Memory B cell (primary cell): ENCODE measurements at places on chromosomes 12 and 14.
A peak's percentile ranks its signal among the peaks of the same experiment; 100 is the strongest.

DNA sequence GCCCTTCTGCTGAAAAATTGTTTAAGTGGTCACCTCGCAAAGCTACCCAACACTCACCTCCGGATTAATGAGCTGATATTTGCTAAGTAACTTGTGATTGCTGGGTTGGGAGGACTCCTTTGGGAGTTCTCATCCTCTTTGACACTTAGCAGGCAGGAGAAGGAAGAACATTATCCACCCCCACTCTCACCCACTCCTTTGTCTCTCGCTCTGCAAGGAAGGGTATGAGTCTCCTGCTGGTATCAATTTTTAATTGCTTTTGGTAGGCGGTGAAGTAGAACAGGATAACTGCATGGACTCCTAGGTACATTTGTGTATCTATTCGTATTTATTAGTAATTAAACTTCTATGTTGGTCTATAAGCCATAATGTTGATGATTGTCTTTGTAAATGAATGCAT lies 6.9 kb upstream of the ABHD12B start:
- DNase-seq: no peak

DNA sequence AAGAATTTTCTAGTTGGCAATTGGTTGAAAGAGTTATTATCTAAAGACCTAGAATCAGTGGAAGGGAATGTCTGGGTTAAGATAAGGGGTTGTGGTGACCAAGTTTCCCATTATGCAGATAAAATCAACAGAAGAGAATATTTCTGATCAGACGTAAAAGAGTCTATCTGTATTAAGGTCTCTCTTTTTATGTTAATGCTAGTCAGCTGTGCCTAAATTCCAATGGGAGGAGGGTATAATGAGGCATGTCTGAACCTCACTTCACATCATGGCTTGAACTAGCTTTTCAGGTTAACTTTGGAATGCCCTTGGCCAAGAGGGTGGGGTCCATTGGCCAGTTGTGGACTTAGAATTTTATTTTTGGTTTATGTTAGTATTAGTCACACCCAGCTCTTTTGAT lies 34.3 kb upstream of the CHST11 start:
- no peak for DNase-seq

GRCh38 chr12:113424915-113425823 lies 3.0 kb downstream of the SDSL start:
- DNase-seq: peak; percentile 35

- DNase-seq: no peak
These were observed 967.9 kb downstream of the FSCB start for GRCh38 chr14:43539210-43539609.

DNA sequence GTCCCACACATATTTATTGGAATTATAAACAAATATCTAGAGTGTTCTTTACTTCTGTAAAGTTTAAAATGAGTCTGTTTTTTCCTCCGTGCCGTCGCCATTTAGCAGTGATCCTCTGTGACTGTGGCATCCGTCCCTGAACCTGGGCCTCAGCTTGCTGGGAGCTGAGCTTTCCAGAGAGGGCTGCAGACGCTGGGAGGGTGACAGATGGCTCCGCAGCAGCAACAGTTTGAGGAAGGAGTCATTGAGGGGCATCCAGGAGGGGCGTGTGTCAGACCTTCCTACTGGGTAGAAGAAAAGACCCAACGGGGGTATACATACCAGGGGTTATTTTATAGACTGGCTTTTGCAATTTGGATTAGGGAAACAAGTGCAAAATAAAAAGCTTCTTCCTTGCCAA lies 47.9 kb downstream of the NEUROD4 start:
- DNase-seq: no peak

- no peak for DNase-seq
These were observed 69.0 kb downstream of the IFT81 start for GRCh38 chr12:110193196-110193595.

- DNase-seq: no peak
These were observed 67.2 kb downstream of the TMEM30B start for GRCh38 chr14:61213920-61214319.

GRCh38 chr12:131592972-131593371 lies 117.9 kb upstream of the SFSWAP start:
- DNase-seq: no peak

DNA sequence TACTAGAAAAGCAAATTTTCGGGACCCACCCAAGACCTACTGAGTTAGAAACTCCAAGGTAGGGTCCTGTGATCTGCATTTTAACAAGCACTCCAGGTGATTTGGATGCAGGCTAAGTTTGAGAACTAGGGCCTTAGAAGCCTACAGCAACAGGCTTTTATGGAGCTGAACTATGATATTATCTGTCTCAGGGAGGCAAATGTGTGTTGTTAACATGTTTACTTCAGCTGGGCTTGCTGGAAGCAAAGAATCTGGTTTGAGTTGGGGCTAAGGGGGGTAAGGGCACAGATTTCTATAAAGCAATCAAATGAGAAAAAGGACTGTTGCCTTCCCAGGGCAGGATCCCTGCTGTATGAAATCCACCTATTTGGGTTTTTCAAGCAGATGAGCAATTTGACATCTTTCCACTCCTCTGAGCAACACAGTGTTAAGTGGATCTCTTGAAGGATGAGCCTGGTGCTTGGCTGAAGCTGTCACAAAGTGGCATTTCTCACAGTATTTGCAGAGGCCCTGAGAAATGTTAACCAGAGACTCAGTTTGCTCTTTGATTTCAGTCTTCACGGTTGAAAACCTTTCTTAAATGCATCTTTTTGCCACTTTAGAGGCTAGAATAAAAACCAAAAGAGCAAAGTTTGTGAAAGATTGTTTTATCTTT lies 36.2 kb upstream of the SOCS2 start:
- DNase-seq: peak; percentile 8

GRCh38 chr12:104656383-104656782 lies 199.6 kb downstream of the CHST11 start:
- DNase-seq: no peak

- no peak for DNase-seq
These were observed 37.6 kb upstream of the C14orf180 start for GRCh38 chr14:104541905-104542465.

DNA sequence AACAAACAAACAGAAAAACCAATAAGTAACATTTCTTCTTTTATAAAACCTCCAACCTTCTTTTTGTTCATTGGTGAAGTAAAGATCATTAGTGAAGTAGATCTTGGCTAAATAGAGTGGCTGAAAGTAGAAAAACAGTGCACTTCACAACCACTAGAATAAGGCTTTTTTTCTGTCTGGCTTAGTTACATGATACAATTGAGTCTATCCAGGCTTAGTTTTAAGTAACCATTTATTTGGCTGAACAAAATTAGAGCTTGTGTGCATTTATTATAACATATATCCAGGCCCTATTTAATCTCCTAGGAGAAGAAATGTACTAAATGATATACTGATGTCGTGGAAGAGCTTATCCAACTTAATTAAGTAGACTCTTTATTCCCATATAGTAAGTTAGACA lies 65.8 kb upstream of the STK38L start:
- DNase-seq: no peak

DNA sequence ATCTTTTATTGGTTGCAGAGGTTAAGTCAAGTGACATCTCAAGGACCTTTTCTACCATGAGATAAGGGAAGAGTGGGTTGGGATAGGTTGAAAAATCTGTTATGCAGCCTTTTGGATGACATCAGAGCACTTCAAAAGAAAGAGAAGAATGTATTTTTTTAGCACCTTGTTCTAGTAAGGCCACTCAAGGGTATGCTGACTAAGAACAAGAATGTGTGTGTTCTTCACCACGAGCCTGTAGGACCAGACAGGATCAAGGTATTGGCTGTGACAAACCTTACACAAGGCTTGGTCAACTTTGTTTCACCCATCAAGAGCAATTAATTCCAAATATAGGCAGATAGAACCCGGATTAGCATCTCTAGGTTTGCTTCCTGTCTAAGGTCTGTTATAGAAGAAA lies 142.5 kb downstream of the SAMD4A start:
- DNase-seq: no peak

DNA sequence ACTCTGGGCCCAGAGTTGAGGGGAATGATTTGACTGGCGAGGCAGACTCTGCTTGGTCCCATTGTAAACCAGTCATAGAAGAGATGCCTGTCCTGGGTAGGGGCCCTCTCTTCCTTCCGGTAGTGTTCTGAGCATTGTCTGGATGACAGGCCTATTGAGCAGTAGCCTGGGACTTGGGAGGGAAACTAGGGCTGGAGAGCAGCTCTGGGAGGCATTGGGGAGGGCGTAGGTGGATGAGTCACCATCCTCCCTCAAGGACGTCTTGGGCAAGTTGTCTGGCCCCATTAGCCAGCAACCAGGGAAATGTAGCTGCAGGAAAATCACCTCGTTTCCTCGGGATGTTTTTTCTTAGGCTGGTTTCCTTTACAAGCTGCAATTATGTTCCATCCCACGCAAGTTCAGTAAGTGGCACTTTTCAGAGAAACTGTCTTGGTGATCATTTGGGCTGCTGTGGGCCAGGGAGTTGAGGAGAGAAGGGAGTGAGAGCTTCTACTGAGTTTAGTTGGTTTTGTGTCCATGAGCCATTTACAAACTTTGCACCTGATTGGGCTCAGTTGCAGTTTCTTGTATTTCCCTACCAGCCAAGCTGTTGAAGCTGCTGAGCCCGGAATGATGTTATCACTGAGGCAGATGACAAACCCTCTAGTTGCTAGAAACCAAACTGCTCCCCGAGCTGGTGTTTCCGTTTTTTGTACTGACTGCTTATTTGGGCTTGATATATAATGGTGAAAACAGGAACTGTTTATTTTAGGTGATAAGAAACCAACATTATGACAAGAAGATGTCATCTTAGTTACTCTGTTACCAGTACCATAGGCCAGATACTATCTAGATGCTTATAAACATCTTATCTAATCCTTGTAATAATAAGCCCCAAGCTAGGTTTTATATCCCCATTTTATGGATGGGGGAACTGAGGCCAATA lies 147.6 kb downstream of the CHST11 start:
- peak; percentile 31 for DNase-seq

GRCh38 chr14:69043596-69044260 lies 64.6 kb upstream of the ACTN1 start:
- DNase-seq: no peak

DNA sequence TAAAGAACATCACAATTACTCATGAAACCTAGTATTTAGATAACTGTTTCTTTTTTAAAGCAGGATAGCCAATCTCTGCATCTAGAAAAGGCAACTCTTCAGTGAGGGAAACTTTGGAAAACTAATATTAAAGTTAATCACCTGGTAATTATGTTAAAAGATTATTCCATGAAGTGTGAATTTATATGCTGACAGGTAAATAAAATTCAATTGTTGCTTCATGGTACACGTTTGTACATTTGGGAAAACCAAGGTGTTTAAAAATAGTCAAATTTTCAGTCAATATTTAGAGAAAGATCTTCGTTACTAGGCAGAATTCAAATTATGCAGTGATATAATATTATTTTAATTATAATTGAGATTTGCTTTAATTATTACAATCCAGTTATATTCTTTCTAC lies 100.1 kb upstream of the LRFN5 start:
- no peak for DNase-seq

GRCh38 chr12:77229640-77230442 lies 164.5 kb upstream of the E2F7 start:
- DNase-seq: no peak

GRCh38 chr14:91573894-91574837 lies 64.1 kb upstream of the PPP4R3A start:
- DNase-seq: peak; percentile 42

GRCh38 chr12:108094056-108094649 lies 34.9 kb upstream of the WSCD2 start:
- DNase-seq: no peak

- peak; percentile 18 for DNase-seq
These were observed 320.2 kb downstream of the GRIN2B start for GRCh38 chr12:13661005-13661887.

- DNase-seq: no peak
These were observed 3.0 kb upstream of the HOXC10 start for GRCh38 chr12:53981634-53982565.

GRCh38 chr12:253116-253831 lies 9.4 kb downstream of the SLC6A13 start:
- DNase-seq: no peak

GRCh38 chr12:127923501-127923900 lies 343.5 kb upstream of the TMEM132C start:
- DNase-seq: no peak

- DNase-seq: no peak
These were observed 318.2 kb downstream of the BCL11B start for GRCh38 chr14:98953551-98954348.

DNA sequence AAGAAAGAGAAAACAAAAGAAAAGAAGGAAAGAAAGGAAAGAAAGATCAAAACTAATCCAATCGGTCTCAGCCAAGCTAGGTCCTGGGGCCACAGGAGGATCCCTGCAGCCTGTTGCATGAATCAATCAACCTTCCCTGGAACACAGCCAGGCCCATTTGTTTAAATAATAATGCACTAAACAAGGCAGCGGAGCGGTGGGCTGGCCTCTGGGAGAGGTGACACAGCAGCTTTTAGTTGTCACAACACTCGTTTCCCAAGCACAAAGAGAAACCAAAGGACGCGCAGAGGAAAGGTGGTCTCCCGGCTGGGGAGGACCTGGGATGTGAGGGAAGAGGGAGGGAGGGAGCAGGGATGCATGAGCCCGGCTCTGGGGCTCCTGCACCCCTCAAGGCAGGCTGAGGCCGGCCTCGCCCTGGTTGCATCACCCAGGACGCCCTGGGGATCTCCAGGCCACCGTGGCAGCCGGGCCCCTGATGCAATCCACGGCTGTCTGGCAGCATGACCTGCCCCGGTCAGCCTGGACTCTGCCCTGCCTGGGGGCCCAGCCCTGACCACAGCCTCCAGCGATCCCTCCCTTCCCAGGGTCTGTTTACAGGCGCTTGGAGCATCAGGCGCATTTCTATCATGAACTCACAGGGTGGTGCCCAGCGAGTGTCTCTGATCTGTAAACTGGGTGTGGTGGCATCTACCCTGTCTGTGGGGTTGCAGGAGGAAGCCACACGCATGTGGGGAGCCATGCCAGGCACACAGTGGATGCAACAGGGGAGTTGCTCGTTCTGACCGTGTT lies 32.5 kb downstream of the MMP17 start:
- no peak for DNase-seq

GRCh38 chr12:132602572-132603239 lies 7.7 kb downstream of the LRCOL1 start:
- no peak for DNase-seq
